ENCODE measurements at places on chromosomes 13 and 19.

- no peak for DNase-seq
These were observed 145.7 kb downstream of the MIPEP start for GRCh38 chr13:23743278-23744076.

GRCh38 chr19:463483-464207 lies 2.8 kb upstream of the SHC2 start:
- DNase-seq = no peak

GRCh38 chr13:23320926-23321534 lies 112.5 kb downstream of the SACS start:
- no peak for DNase-seq

- no peak for DNase-seq
These were observed 1606.4 kb upstream of the PRR20A start for GRCh38 chr13:55534306-55534705.

- DNase-seq = no peak
These were observed 13.2 kb upstream of the CAMSAP3 start for GRCh38 chr19:7582446-7582845.

DNA sequence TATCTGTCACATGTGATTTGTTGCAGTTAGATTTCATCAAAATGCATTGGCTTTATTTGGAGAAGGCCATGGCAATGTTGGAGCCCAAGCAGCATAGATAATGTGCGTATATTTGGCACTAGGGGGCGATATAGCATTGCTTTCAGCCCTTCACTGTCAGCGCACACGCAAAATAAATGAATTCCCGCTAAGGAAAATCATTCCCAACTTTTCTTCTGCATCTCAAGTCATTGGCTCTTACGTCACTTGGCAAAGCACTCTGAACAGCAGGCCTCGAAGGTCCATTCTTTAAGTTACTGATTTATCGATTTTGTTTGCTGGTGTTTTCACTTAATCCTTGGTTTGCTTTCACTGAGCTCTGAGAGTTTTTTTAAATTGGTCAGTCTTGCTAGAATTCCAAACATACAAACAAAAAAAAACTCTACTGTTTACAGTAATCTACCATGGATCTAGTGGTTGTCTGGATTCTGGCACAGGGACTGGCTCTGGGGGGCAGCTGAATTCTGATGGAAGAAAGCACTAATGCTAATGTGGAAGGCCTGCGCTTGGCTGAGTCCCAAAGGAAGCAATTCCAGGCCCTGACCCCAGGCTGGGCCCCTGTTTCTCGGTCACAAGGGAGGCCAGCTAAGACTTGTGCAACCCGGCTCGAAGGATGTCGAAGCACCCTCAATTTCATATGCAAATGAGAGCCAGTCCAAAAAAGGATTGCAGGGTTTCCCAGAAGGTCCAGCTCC lies 97.7 kb upstream of the IPO5 start:
- no peak for DNase-seq

- DNase-seq = no peak
These were observed 15.1 kb downstream of the DEDD2 start for GRCh38 chr19:42202290-42202880.

DNA sequence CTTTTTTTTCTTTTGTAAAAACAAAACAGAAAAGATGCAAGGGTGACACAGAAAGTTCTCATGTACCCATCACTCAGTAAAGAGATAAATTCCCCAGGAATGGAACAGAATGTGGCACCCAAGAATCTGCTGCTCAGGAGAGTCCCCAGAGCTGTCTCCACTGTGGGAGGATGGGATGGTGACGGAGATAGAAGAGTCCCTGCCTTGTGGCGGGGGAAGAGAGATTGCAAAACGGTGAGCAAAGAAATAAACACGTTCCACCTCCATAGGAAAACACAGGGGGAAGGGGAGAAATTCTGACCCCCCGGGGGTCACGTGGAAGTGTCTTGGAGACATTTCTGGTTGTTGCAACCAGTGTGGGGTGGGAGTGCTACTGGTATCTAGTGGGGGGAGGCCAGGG lies 76.4 kb downstream of the INSR start:
- DNase-seq = no peak

DNA sequence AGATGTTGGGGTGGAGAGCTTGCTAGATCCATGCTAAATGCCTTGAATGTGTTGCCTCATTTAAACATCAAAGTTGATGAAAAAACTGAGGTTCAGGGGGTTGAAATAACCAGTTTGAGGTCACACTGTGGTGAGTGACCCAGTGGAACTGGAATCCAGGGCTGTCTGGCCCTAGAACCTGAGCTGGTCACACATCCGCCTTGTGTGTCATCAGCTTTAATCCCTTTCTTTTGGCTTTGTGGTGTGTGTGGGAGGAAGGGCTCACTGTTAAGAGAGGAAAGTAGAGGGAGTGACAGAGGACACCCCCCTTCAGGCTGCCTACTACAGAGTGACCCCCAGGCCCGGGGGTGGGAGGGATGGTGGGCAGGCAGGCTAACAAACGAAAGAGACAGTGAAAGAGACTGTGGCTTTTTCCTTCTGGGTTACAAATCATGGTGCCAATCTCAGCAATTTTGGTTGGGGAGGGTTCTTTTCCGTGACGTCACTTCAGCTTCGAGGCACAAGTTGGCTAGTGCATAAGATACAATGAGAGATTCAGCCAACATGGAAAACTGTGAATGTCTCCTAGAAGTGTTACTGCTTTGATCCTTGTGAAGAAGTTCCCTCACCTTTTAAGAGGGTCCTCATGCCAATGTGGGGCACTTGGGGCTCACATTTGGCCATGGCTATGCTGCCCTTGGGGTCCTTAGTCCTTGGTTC lies 164.9 kb downstream of the DLEU7 start:
- DNase-seq = no peak

DNA sequence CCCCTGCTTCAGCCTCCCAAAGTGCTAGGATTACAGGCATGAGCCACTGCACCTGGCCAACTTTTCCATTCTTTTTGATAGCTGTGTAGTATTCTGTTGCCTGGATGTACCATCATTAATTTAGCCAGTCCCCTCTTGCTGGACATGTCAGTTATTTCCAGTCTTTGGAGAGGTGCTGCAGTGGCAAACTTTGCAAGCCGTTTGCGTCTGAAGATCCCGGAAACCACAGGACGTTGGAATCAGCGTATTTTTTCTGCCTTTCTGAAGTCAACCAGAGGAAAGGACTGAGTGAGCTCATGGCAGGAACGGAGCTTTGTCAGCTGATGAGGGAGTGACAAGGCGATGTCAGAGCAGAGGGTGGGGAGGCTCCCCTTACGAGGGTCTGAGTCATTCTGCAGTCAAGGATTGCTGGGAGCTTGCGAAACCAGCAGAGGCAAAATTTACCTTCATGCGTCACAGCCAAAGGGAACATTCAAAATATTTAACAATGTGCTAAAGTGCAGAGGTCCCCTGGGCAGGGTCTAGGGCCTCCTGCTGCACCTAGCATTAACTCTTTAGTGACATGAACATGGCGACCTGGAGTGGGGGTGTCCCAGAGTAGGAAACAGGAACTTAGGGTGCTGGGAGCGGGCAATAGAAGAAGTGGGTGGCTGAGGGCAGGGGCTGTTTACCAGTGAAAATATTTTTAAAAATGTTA lies 5.6 kb downstream of the C5AR1 start:
- DNase-seq = peak; percentile 45

DNA sequence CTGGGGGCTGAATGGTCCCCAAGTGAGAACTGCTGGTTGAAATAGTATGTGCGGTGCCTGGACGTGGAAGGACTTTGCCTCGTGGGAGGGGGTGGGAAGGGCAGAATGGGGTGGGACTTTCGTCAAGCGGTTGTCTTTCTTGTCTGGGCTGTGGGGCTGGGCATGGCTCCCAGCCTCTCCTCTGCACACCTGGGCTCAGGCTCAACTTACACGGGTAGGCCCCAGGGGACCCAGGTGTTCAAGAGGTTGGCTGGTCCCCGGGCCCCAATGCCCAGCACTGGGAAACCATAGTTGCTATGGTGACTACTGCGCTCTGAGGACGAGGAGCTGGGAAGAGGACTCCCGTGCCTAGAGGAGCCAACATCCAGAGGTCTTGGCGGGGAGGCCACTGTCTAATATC lies 7.3 kb downstream of the NWD1 start:
- no peak for DNase-seq

DNA sequence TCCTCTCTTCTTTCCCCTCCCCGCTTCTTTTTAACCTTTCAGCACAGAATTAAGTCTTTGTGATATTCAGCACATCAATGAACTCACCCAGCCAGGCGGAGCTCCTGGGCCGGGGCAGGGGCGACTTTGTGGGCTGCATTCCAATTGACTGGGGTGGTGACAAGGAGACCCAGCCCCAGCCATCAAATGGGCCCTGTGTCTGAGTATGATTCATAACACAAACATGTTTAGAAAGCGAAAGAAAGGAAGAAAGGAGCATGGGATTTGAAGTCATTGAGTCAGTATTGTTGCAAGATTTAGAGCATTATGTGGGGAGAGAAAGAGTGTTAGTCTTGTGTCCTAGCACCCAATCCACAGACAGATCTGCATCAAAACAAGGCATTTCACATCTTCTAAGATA lies 185.3 kb downstream of the LHFPL6 start:
- no peak for DNase-seq

- no peak for DNase-seq
These were observed 59.7 kb upstream of the TNFRSF19 start for GRCh38 chr13:23510544-23510916.
